ENCODE measurements at places on chromosomes 4 and X.

DNA sequence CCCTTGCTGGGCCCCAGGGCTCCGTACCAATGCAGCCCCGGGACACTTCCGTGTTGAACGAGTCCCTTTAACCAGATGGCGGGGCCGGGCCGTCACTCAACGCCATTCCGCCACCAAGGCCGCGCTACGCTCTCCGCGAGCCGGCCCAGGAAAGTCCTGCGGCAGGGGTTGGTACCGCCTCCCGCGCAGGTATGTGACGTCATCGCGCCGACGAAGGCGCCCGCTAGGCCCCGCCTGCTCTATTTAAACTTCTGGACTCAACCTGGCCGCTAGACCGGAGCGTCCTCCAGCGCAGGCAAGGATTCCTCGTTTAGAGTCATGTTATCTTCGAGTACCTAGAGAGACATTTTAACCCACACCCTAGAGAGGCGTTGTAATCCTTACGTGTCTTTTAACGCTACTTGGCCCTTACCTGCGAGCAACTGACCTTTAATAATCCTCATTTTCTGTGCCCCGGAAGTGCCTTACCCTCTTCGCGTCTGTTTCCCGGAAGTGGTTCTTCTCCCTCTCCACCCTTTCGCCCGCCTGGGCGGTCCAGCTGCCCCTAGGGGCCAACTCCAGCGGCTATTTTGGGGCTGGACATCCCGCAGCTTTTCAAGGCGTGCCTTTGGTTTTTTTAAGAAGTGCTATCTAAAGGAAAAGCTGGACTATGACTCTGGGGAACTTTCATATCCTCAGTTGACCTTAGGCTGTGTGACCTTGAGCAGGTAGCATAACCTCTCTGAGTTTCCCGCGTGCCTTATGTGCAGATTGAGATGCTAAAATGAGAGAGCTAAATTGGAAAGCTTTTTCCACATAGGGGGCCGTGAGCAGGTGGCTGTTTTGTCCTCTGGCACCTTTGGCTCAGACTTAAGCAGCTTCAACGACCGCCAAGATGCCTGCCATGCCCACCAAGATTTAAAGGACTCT, at the start of gene PNPLA4:
PNPLA4 (minus strand) TSS at position 155 of the 909 bp plus-strand sequence. CDS start 1,294 bp downstream, outside the sequence.
- DNase-seq, result peak; percentile 94

DNA sequence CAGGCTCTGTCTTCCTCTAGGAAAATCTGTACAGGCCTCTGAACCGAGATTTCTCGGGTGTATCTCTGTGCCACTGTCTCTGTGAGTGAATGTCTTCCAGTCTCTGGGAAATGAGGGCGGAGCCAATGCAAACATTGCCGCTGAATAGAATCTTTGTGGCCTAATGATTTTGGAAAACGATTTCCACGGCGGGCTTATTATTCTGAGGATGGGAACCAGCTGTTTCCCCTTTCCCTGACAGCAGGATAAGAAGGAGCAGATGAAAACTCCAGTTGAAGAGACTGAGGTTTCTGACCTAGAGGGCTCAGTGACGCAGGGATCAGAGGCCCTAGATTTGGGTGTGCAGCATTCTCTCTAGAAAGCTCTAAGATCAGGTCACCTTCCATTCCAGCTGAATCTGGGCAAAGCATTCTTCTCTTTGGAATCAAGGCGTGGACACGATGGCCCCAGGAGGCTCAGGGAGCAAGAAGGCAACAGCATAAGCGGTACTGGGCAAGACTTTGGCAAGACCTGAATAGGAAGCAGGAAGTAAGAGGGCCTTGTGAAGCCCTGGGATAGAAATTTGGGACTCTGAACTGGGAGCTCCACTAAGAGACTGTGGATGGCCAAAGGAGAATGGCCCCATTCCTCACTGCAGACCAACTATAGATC, 47.3 kb downstream of the PJA1 start:
- no peak for DNase-seq

DNA sequence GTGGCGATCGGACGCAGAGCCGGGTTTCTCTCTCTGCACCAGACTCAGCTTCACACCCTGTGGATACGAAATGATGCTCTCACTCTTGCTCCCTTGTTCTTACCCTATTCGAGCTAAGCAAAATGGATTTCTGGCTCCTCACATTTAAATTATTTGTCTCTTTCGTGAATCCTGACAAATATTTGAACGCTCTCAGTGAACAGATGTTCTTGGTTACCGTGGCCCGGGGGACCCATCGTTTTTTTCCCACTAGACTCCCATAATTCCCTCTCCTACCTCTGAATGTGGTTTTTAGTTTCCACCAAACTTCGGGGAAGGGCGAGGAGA, 630 bp downstream of the SMARCA5 start:
- DNase-seq, result no peak

DNA sequence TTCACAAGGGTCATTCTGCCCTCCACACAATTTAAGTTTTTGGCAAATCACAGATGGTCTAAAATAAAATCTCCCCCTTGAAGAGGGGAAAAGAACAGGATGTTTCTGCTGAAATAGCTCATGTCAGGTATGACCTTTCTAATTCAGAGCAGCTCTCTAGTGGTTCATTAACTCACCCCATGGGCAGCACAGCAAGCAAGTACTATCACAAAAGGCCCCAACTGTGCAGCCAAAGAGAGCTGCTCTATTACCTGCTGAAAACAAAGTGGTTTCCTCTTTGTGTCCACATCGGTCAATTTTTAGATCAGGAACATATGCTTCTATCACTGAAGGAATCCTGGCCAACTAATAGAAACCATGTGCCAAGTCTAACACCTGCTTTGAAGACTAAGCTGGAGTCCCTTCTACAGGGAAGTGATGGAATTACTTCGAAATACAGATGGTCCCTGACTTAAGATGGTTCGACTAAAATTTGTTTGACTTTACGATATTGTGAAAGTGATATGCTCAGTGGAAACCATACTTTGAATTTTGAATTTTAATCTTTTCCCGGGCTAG, 164.3 kb downstream of the ENOX2 start:
- no peak for DNase-seq

GRCh38 chr4:100590325-100590724, 72.5 kb upstream of the EMCN start:
- no peak for DNase-seq

- DNase-seq, result no peak
Measured at GRCh38 chr4:180558427-180558826, 1684.8 kb upstream of the TENM3 start.

DNA sequence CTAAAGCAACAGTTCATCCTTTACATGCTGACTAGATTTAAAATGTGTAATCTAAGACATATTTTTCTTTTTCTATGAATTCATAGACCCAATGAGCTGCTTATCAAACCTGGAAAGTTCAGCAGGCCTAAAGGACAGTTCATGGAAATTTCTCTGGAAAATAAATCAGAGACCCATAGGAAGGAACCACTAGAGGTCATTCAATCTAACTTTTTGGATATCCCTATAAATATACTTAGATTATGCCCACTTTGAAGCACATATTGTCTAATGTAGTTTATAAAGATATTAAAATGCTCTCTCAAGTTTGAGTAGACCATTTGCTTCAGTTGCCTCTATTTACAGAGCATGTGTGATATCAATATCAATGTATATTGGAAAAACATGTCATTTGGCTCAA, 473.0 kb downstream of the FAT4 start:
- DNase-seq, result no peak

DNA sequence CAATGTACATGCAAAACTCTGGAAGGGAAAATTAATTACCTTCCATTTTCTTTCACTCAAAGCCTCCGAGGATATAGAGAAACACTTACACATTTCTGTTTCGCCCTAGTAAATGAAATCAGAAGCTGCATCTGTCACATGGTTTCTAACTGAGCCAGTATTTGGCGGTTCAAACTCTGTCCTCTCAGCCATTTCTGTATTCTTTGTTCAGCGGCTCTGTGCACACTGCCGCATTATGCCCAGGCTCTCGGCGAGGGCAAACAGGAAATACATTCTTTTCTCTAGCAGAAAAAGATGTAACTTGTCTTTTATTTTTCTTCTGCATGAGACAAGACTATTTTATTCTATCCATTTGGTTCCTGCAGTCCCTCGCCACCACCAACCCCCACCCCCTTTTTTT, 71.4 kb upstream of the GPM6B start:
- DNase-seq, result no peak

- no peak for DNase-seq
Measured at GRCh38 chr4:8906991-8907595, 35.5 kb upstream of the HMX1 start.

- DNase-seq, result no peak
Measured at GRCh38 chr4:29423836-29424721, 1296.1 kb upstream of the PCDH7 start.

GRCh38 chrX:12929701-12930100, 23.3 kb downstream of the TLR8 start:
- no peak for DNase-seq

DNA sequence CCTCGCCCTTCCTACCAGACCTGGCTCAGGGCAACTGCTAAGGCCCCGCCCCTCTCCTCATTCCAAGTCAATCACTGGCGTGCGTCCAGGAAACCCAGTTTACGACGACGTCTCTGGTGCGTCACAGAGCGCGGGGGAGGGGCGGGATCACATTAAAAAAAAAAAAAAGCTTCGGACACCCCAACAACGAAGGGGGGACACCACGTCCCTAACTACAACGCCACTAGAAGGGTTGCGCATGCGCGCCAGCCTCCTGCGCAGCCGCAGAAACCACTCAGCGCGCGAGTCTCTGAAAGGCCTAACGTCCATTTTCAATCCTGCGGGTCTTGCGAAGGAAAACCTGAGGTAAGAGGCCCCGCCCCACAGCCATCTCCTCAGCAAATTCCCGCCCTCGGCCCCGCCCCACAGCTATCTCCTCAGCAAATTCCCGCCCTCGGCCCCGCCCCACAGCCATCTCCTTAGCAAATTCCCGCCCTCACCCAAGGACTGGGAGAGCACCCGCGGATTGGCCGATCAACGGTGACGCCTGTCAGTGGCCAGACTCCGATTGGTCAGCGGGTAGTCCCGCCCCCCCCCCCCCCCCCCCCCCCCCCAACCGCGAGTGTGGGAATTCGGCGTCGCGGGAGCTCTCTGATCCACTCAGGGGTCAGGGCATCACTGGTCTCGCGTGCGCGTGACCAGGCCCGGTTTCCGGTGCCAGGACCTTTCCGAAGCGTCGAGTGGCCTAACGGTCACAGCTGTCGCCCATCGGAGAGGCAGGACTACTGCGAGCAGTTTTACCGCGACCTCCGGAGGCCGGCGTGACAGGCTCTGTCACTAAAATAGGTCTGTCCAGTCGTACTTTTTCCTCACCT, at the start of gene SCML1:
SCML1 (plus strand) TSS at position 638 of the 854 bp plus-strand sequence. CDS start 6,694 bp downstream, outside the sequence.
- DNase-seq, result peak; percentile 97

GRCh38 chr4:122665161-122665929, 44.5 kb upstream of the IL21 start:
- DNase-seq, result no peak

DNA sequence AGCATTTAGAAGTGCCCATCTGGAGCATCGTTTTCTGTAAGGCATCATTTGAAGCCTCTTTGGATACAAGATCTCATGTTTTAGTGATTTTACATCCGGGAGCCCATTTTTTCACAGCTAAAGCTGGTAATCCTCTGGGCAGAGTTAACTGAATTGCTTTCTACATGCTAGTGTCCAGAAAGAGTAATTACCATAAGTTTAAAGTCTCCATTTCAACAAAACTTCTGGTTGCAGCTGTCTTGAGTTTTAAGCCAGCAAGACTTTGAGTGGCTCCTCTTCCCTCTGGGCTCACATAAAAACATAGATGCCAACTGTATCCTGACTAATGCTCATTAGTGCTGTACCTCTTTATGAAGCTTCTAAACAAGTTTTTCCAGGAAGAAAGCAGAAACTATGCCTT, 65.4 kb downstream of the GPRIN3 start:
- DNase-seq, result no peak

- no peak for DNase-seq
Measured at GRCh38 chr4:144565527-144566195, 80.3 kb upstream of the HHIP start.

GRCh38 chrX:100479329-100479728, 69.3 kb upstream of the PCDH19 start:
- DNase-seq, result no peak

DNA sequence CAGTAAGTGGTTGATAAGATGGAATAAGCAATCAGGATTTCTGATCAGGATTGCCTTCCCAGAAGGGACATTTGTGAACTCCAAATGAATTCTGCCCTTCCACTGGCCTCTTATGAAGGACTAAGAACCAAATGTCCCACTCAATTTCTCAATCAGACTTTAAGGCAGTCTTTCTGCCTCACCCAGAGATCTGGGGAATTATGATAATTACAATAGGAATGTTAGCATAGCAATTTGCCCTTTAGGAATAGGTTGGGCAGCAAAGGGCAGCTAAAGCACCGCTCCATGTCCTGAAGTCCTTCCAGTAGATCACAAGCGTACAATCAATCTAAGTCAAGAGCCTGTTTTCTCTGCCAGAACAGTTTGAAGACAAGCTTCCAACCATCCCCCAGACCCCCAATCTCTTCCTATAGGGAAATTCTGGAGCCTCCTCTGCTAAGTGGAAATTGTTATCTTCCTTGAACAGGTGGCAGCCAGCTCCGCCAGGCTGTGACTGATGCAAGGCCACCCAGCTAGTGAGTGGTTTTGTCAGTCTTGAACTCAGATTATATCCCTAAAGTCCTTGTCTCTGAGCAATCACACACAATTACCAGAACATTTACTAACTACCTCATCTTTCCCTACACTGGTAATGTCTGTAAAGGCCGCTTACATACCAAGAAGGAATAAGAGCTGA, 18.6 kb downstream of the NKX3-2 start:
- no peak for DNase-seq

DNA sequence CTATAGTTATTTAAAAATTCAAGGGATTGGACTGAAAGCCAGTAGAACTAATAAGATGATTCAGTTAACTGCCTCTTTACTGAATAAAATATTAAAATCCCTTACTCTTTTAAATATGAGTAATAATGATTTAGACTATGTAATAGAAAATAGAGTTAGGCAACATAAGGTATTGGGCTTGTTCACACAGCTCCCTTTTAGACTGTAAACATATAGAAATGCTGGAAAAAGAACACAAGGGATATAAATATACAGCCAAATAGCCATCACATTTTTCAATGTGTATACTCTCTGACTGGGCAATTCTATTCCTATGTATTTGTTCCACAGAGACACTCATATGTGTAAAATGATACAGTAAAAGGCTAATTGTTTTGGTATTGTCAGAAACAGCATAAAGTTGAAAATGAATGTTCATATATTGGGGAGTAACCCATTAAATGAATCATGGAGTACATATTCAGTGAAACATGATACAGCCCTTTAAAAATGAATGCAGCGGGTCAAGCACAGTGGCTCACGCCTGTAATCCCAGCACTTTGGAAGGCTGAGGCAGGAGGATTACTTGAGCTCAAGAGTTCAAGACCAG, 129.8 kb downstream of the TBC1D19 start:
- no peak for DNase-seq

GRCh38 chrX:120566817-120567216, 6.1 kb upstream of the CUL4B start:
- DNase-seq, result no peak

DNA sequence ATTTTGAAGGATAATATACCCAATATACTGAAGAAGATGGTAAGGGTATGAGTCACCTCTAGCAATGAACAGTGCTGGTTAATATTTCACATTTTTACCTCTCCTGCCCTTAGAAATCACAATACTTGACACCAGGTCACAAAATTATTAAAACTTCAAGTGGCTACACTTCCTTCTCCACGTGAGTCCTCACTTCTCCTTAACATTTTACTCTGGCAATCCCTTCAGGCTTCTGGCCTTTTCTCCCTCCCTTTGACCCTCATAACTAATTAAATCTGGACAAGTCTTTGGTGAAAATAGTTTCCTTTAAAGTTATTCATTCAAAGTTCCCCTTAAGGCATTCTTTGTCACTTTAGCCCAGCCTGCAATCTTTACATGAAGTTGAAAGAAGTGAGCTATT, 190.4 kb downstream of the UNC5C start:
- no peak for DNase-seq
